ENCODE measurements at places on chromosomes 7 and 10. TPM values are rescaled to one million over a fixed set of nuclear protein-coding genes. Genes with fewer than 3 reads are reported as not detected.

SPDYE5 gene
- total RNA-seq, result not detected

HOXA3 gene
- 1.6 TPM for total RNA-seq

RGR gene
- total RNA-seq, result not detected

SEMA3E gene
- total RNA-seq, result 0.06 TPM

ZNF775 gene
- 3.3 TPM for total RNA-seq

YWHAG gene
- total RNA-seq, result 97.8 TPM

BAMBI gene
- total RNA-seq, result 7.3 TPM

FAM3C gene
- total RNA-seq, result 101 TPM

EPO gene
- total RNA-seq, result not detected

Measured in aortic smooth muscle cell (primary cell).